ENCODE measurements at places on chromosomes 5 and 9.

DNA sequence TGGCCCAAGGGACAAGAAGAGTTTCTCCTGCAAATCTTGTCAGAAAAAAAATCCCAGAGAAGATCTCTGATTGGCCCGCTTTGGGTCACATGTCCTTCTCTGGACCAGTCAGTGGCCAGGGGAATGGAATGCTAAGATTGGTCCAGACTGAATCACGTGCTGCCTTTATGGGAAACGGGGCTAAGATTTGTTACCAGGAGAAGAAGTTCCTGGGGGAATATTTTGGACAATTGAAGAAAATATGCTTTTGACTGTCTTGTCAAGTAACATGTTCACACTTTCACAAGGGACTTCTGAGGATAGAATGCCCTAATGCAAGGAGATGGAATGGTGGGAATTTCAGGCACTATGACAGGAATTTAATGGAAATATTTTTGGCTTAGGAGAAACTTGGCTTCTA lies 74.1 kb upstream of the SH3PXD2B start:
- no peak for DNase-seq

DNA sequence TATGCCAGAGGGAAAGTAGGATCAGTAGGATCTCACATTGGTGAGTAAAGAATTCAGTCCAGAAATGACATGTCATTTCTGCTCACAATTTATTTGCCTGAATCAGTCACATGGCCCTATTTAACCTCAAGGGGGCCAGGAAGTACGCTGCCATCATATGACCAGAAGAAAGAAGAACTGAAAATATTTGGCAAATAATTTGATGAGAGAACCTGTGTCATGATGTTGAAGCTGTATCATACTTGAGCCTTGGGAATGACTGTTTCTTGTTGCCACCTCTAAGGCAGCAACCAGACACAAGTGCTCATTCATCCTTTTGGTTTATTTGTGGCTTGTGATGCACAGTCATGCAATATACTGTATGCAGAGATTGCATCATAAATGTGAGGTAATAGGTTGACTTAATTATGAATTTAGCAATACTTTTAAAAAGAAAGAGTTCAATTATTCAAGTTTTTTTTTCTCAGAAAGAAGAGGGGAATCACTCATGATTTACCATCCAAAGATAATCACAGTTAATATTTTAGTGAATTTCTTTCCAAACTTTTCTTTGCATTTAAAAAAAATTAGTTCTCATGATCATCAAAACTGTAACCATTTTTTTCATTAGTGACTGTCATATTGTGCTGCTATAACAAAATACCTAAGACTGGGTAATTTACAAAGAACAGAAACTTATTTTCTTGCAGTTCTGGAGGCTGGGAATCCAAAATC lies 8.2 kb upstream of the ZFYVE16 start:
- no peak for DNase-seq

- DNase-seq: no peak
These were observed 36.2 kb downstream of the STC2 start for GRCh38 chr5:173291722-173292658.

GRCh38 chr5:142931896-142932686 lies 161.9 kb downstream of the ARHGAP26 start:
- no peak for DNase-seq

DNA sequence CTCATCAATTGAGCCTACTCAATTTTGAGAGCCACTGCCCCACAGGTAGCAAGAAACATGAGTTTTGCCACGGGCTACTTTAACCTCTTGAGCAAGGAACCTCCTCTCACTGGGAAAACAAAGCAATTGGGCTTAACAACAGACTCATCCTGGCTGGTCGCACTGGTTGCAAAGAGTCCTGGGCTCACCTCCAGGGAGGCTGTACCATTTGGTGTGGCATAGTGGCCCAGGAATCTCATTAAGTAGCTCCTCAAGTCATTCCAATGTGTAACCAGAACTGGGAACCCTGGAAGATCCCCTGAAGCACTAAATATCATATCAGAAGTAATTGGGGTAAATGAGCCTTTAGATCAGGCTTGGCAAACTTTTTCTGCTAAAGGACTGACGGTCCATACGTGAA lies 78.5 kb downstream of the MYO10 start:
- DNase-seq: no peak

- DNase-seq: no peak
These were observed 4.5 kb downstream of the DUSP1 start for GRCh38 chr5:172766287-172767108.

DNA sequence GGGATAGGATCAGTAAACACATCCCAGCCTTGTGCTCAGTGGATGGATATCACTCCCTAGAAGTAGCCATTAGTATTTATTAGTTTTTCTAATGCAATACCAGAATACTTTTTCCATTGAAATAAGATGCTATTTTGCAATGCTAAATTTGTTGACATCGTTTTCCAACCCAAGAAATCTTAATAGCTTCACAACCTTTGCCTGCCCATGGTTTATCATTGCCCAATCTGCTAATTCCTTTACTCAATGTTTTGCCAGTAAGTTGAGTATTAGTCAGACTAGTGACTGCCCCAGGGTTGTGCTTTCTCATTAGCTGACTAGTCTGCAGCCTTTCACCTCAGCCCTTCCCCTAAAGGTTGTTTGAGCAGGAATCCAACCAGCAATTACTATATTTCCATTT lies 62.9 kb downstream of the NREP start:
- no peak for DNase-seq

DNA sequence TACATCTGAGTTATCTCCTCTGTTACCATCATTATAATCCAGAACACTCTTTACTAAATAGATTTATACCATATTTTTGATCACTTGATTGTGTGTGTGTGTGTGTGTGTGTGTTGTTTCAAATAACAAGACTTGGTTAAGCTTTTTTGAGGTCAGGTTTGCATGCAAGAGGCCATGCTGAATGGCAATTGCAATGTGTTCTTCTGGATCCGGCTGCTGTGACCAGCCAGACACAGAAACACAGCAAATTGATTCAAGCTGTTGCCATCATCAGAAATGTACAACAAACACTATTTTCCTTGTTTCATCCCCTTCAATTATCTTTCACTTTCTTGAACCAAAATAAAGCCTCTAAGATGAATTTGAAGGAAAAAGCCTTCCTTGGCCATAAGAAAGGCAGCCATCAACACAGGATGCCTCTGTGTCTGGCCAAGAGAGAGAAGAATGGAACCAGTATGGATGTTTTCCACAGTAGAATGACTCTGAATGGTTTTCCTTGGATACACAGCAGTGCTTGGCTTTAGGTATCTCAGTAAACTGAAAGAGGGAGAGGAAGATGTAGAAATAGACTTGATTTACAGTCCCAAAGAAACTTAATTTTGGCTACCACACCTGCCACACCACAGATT lies 53.9 kb downstream of the DPYSL3 start:
- no peak for DNase-seq

GRCh38 chr5:15326471-15326870 lies 173.5 kb upstream of the FBXL7 start:
- DNase-seq: no peak

- DNase-seq: no peak
These were observed 88.2 kb upstream of the NIPAL4 start for GRCh38 chr5:157371655-157372471.

- DNase-seq: no peak
These were observed 23.9 kb downstream of the RORB start for GRCh38 chr9:74521009-74521408.

DNA sequence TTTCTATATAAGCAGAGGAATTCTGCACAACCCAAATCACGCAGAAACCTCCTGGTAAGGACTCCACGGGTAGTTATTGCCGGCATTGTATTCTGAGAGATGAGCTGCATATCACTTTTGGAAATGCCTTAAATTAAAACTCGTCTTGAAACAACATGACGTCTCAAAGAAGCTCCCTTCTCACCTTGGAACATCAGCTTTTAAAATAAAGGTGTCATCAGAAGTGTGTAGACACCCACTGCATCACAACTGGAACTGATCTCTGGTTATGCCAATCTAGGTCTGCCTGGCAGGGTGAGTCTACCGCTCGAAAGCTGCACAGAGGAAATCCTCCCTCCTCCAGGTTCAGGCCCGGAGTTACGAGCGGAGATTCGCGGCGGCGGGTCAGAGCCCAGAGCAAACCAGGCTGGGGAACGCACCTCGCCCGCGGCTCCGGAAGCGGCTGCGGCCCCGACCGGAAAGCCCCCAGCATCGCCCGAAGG lies 974 bp upstream of the SLC12A2 start:
- no peak for DNase-seq

DNA sequence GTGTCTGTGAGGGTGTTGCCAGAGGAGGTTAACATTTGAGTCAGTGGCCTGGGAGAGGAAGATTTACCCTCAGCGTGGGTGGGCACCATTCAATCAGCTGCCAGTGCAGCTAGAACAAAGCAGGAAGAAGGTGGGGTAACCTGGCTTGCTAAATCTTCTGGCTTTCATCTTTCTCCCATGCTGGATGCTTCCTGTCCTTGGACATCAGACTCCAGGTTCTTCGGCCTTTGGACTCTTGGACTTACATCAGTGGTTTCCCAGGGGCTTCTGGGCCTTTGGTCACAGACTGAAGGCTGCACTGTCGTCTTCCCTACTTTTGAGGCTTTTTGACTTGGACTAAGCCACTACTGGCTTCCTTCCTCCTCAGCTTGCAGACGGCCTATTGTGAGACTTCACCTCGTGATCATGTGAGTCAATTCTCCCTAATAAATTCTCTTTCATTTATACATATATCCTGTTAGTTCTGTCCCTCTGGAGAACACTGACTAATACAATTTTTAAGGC lies 38.1 kb downstream of the PBX3 start:
- DNase-seq: no peak

- DNase-seq: no peak
These were observed 144.4 kb downstream of the KCTD16 start for GRCh38 chr5:144315026-144315425.

- DNase-seq: no peak
These were observed 22.0 kb downstream of the C9orf57 start for GRCh38 chr9:72038408-72038807.

DNA sequence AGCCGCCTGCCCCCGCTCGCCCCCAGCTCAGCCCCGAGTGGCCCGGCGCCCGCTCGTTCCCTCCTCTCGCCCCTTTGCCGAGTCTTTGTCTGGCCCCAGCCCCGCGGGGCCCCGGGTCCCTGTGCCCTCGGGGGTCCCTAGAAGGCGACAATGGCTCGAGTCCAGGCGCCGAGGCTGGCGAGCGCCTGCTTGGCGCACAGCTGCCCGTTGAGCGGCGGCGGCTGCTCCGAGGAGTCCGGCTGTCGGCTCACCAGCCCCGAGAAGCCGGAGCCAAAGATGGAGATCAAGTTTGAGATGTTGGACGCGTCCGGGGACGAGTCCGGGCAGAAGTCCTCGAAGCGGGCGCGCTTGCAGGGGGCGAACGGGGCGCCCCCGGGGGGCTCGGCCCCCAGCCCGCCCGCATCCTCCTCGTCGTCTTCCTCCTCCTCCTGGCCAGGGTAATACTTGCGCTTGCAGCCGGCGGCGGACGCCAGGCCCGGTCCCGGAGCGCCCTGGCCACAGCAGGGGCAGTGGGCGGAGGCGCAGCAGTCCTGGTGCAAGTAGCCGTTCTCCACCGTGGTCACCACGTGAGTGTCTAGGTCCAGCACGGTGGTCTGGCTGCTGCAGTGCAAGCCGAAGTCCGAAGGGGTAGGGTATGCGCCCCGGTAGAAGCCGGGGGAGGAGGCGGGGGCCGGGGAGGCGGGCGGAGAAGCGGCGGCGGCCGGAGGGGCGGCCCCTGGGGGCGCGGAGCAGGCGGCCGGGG lies 1.2 kb downstream of the IER5L start:
- peak; percentile 34 for DNase-seq
